Body of pancreas (tissue), 4 donors: ENCODE measurements at places on chromosomes 5 and 9. TPM values are rescaled to one million over a fixed set of nuclear protein-coding genes. Genes with fewer than 3 reads are reported as not detected.

DNA sequence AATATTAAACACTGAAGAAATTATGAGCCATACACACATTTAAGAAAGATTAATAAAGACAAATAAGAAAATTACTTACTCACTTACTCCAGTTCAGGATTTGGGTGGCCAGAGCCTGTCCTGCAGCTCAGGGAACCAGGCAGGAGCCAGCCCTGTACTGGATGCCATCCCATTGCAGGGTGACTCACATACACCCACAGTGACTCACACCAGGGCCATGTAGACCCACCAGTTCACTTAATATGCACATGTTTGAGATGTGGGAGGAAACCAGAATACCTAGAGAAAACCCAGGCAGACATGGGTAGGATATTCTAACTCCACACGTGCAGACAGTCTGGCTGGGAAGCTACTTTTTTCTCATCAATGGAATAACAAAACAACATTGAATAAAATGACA is 49.6 kb upstream of the ADRB2 start:
- no peak for DNase-seq
- no peaks in the 10 kb centered on the region for H3K27me3 ChIP-seq
- no peak overlapping the region for H3K4me3 ChIP-seq
- no peaks in the 10 kb centered on the region for H3K36me3 ChIP-seq
- H3K4me1 ChIP-seq, result no peaks in the 10 kb centered on the region

- DNase-seq, result no peak
- H3K27ac ChIP-seq, result no peak overlapping the region
- no peaks in the 10 kb centered on the region for H3K36me3 ChIP-seq
- H3K4me1 ChIP-seq, result no peaks in the 10 kb centered on the region
- no peaks in the 10 kb centered on the region for H3K27me3 ChIP-seq
Measured at GRCh38 chr9:130985606-130986162, 23.3 kb upstream of the LAMC3 start.

- no peaks in the 10 kb centered on the region for H3K27me3 ChIP-seq
- DNase-seq, result no peak
- H3K36me3 ChIP-seq, result no peaks in the 10 kb centered on the region
- H3K4me3 ChIP-seq, result no peak overlapping the region
- H3K27ac ChIP-seq, result no peak overlapping the region
- no peaks in the 10 kb centered on the region for H3K4me1 ChIP-seq
Measured at GRCh38 chr5:149412783-149413476, 33.8 kb upstream of the IL17B start.

DNA sequence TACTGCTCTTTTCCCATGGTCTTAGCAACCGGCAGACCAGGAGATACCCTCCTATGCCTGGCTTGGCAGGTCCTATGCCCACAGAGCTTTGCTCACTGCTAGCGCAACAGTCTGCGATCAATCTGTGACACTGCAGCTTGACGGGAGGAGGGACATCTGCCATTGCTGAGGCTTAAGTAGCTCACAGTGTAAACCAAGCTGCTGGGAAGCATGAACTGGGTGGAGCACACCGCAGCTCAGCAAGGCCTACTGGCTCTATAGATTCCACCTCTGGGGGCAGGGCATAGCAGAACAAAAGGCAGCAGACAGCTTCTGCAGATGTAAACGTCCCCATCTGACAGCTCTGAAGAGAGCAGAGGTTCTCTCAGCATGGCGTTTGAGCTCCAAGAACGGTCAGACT is 40.4 kb downstream of the MCTP1 start:
- H3K27ac ChIP-seq, result no peak overlapping the region
- H3K36me3 ChIP-seq, result no peaks in the 10 kb centered on the region
- H3K4me3 ChIP-seq, result no peak overlapping the region
- no peak for DNase-seq

The CLIC3 gene
- 2.0 TPM for total RNA-seq
